ENCODE measurements at places on chromosomes 16 and 17.
A peak's percentile ranks its signal among the peaks of the same experiment; 100 is the strongest.

GRCh38 chr16:67053767-67054334 is 24.9 kb downstream of the CBFB start:
- peak; percentile 45 for DNase-seq

GRCh38 chr17:7912927-7913524 is 3.1 kb downstream of the RNF227 start:
- peak; percentile 64 for DNase-seq

DNA sequence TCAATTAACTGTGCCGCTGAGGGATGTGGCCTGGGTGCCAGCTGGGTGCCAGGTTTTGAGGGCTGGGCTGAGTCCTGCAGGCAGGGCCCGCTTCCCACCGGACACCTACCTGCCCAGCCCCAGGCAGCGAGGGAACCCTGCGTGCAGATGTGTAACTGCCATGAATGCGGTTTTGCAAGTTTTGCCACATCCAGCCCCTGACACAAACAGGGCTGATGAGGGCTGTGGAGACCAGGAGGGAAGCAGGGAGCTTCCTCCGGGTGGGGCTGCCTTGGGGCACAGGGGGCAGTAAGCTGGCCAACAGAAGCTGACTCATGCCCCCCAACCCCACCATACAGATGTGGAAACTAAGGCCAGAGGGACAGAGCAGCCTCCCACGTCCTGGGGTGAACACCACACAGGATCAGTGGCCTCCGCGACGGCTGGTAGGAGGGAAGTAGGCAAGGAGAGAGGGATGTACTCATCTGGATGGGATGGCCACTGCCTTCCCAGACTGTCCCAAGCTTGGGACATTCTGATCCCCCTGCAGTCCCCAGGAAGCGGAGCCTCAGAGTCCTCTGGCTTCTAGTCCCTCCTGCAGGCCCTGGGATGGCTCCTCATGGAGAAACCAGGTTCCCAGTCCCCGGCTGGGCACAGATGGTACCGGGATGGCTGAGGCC is 1.6 kb downstream of the UBALD1 start:
- no peak for DNase-seq

DNA sequence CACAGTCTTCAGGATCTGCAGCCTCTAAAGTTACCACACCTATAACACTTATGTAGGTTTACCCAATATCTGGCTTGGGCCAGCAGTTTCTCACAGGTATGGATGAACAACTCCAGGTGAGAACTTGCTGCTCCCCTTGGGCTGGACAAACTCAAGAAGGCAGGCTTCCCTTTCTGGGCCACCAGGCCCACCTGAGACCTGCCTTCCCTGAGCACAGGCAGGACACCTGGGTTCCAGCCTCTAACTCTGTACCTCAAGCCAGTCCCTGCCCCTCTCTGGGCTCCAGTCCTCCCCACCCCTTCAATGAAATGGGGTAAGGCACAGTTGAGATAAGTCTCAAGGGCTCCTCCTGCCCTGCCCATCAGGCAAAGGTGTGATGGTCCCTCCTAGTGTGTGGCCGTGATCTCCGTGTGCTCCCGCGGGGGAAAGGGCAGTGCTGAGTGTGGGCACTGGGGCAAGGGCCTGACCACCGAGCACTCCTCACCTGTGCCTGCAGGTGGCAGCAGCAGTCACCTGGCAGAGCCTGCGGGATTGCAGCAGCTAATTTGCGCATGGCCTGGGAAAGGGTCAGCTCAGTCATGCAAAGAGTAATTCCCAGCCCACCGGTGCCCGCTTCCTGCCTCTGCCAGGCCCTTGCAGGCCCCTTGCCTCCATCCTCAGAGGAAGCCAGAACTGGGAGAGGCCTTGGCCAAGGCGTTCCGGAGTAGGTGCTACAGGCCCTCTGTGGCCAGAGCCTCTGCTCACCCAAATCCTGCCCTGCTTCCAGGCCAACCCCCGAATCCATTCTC is 28.2 kb upstream of the ADGRG1 start:
- DNase-seq = no peak

DNA sequence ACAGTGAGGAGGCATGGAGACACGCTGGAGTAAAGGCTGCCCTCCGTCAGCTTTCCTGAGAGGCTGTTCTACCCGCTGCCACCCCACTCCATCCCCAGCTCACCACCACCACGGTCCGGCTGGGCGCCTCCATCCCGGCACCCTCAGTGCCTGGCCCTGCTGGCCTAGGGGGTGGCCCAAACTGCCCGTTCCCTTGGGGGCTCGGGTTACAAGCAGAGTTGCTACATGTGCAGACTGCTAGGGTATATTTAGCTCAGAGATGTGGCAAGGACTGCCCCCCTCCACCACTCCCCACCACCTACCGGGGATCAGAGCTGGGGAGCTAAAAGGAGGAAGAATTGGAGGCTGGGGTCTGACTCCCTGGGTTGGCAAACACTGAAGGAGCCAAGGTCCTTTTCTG is 4.1 kb downstream of the CACNB1 start:
- no peak for DNase-seq

DNA sequence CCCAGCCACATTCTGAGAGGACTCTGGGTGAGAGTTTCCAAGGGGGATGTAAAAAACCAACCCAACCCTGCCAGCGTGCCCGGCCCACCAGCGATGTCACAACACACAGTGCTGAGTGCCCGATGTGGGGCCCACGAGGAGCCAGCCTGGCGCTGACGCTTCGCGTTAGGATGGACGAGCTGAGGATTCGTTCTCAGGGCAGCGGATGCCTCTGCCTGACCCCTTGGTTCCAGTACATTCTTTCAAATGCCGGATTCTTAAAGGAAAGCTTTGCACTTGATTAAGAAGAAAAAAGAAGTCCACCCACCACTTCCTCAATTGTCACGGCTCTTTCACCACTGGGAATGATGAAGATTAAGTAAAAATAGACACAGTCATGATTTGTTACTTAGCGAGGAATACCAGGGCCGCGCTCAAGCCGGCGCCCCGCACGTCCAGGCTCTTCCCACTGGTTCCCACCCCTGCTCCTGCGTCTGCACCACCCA is 79.4 kb downstream of the IRF8 start:
- DNase-seq = no peak

GRCh38 chr16:82960918-82961317 is 334.1 kb downstream of the CDH13 start:
- no peak for DNase-seq
